ENCODE measurements at places on chromosomes 5 and 9.

DNA sequence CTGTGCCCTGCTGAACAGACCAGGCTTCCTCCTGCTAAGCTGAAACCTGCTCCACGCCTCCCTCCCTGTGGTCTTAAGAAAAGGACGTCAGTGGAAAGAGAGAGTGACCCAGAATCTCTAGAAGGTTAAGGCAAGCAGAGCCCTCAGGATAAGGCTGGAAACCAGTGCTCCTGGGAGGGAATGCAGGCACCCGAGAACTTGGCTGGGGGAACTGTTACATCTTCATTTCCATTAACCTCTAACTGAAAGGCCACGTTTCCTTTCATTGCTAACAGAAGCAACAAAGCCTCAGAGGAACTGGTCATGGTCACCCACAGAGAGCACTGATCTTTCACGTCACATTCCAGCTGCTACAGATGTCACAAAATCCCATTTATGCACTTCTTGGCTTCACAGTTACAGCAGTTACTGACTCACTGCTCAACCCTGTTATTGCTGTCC is 26.1 kb upstream of the AKNA start:
- no peak for DNase-seq
- H3K4me1 ChIP-seq: peaks cover 2% of the 10 kb centered on the region
- H3K27ac ChIP-seq: no peak overlapping the region
- peaks cover 2% of the 10 kb centered on the region for H3K36me3 ChIP-seq
- no peak overlapping the region for H3K4me3 ChIP-seq
- no peaks in the 10 kb centered on the region for H3K27me3 ChIP-seq

DNA sequence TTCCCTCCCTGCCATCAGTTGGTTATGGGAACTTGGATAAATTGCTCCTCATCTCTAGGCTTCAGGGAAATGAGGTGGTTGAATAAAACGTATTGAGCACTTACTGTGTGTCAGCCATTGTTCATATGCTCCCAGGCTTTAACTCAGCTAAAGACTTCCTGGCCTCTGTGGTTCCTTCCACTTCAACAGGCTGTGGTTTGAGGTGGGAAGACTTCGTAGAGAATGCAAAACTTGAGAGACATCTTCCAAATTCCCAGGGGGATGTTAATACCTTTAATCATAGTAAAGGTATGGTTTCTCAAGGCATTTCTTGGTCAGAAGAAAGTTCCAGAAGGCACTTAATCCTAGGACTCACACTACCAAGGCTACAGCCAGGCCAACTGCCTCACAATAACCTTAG is 1.5 kb upstream of the GPX3 start:
- peaks cover 6% of the 10 kb centered on the region for H3K27me3 ChIP-seq
- H3K27ac ChIP-seq: no peak overlapping the region
- H3K36me3 ChIP-seq: no peaks in the 10 kb centered on the region
- H3K4me3 ChIP-seq: no peak overlapping the region
- peaks cover 12% of the 10 kb centered on the region for H3K4me1 ChIP-seq
- DNase-seq: no peak

DNA sequence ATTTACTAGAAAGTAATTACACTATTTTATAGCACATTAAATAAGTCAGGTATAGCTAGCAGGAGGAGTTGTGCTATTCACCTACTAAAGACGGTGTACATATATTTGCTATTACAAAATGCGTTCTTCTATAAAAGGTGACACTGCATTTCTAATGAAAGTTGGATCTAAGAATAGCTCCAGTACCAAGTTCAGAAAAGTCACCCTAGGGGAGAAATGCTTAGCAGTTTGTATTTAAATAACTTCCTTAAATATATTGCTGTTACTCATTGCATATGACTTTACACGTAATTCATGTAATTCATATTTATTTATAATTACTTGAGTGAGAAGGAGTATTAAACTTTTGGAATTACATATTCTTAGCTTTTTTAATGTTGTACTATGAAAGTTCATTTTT is 7.0 kb upstream of the SUB1 start:
- no peak overlapping the region for H3K27ac ChIP-seq
- peaks cover 10% of the 10 kb centered on the region for H3K4me1 ChIP-seq
- no peak for DNase-seq
- no peak overlapping the region for H3K4me3 ChIP-seq
- H3K27me3 ChIP-seq: no peaks in the 10 kb centered on the region

GRCh38 chr9:136626066-136626725 is 36.5 kb upstream of the EGFL7 start:
- peaks cover 2% of the 10 kb centered on the region for H3K4me1 ChIP-seq
- no peaks in the 10 kb centered on the region for H3K36me3 ChIP-seq
- H3K27ac ChIP-seq: no peak overlapping the region
- no peak for DNase-seq

- no peaks in the 10 kb centered on the region for H3K27me3 ChIP-seq
- peaks cover 61% of the 10 kb centered on the region for H3K4me1 ChIP-seq
- DNase-seq: no peak
- H3K36me3 ChIP-seq: peaks cover 3% of the 10 kb centered on the region
- no peak overlapping the region for H3K4me3 ChIP-seq
Observed at GRCh38 chr9:130766927-130767307, 68.1 kb upstream of the ABL1 start.

GRCh38 chr5:174381241-174381640 is 335.7 kb downstream of the NSG2 start:
- H3K27ac ChIP-seq: no peak overlapping the region
- H3K4me3 ChIP-seq: no peak overlapping the region
- DNase-seq: no peak
- no peaks in the 10 kb centered on the region for H3K36me3 ChIP-seq
- no peaks in the 10 kb centered on the region for H3K4me1 ChIP-seq

- no peak overlapping the region for H3K27ac ChIP-seq
- H3K27me3 ChIP-seq: no peaks in the 10 kb centered on the region
- no peaks in the 10 kb centered on the region for H3K36me3 ChIP-seq
- DNase-seq: no peak
- H3K4me3 ChIP-seq: no peak overlapping the region
- no peaks in the 10 kb centered on the region for H3K4me1 ChIP-seq
Observed at GRCh38 chr5:119926301-119926700, 296.9 kb downstream of the FAM170A start.

DNA sequence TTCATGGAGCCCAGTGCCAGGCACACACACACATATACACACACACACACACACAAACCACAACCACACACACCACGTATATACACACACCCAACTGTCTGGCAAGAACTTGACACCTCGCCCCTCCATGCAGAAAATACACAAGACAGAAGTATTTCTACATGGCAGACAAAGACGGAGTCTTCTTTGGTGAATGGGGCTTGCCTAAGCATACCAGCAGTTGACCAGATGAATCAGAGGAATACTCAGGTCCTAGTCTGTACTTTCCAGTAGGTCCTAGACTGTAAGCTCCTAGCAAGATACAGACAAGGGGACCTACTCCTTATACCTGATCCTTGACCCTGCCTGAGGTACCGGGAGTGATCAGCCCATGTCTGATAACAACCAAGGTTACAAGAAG is 60.1 kb downstream of the SIL1 start:
- no peak overlapping the region for H3K27ac ChIP-seq
- H3K4me3 ChIP-seq: no peak overlapping the region
- no peaks in the 10 kb centered on the region for H3K27me3 ChIP-seq
- no peak for DNase-seq

DNA sequence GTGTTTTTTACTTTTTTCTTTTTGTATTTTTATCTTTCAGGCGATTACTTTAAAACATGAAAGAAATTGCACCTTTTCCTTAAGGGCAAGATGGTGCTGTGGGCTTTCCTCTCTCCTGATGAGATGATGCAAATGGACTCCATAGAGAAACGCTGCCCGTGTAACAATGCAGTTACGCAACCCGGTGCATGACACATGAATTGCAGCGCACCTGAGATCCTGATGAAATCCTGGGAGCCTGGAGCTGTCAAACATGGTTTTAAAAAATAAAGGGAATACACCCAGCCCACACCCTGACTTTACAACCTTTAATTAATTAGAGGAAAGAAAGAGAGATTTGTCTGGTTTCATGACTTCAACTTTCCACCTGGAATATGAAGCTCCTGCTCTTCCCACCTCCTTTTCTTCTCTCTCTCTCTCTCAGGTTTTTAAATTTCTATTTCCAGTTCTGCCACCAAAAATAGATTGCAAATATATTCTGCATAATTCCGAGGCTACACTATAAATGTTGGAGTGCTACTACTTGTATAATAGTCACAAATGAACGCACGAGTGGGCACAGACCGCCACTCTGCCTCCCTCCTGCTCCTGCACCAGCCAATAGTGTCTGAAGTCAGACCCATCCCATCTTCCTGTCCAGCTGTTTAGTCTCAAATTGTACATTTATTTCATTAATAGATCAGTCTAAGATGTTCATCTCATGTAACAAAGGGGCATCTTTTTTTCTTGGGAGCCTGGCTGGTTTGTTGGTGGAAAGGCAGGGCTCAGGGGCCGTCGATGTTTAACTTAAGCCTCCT is 179.1 kb downstream of the AUH start:
- H3K4me3 ChIP-seq: no peak overlapping the region
- H3K36me3 ChIP-seq: peaks cover 4% of the 10 kb centered on the region
- peaks cover 43% of the 10 kb centered on the region for H3K4me1 ChIP-seq
- no peak for DNase-seq
- no peak overlapping the region for H3K27ac ChIP-seq
- H3K27me3 ChIP-seq: no peaks in the 10 kb centered on the region

DNA sequence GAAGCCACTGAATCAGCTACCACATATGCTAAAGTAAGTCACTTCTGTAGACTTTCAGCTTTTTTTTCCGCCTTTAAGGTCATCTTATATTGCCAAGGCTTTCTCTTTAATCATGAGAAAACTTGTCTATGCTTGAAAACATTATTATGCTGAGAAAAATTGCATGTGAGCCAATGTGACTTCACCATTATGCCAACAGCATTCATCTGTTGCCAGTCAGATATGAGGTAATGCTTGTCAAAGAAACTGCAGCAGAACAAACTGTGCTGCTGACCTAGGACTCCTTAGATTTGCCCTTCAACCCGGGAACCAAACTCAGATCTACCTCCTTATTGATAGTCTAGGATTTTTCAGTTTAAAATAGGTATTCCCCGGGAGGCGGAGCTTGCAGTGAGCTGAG is 34.3 kb downstream of the SLC44A1 start:
- no peaks in the 10 kb centered on the region for H3K4me1 ChIP-seq
- DNase-seq: no peak
- H3K27ac ChIP-seq: no peak overlapping the region
- no peaks in the 10 kb centered on the region for H3K27me3 ChIP-seq

DNA sequence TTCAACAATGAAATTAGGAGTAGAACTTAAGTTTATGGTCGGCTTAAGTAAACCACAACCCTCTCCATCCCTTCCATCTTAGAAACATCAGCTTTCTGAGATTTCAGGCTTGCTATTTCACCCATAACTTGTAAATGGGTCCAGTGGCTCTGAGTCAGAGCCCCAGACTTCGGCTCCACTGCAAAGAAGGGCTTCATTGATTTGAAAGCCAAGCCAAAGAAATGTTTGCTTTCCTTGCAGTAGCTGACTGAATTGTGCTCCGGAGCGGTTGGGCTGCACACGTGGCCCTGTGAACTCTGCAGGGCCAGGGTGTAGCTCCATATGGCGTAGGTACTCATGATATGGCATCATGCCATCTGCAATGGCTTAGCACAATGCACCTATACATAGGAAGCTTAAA is 57.0 kb downstream of the NREP start:
- peaks cover 8% of the 10 kb centered on the region for H3K4me1 ChIP-seq
- no peak overlapping the region for H3K4me3 ChIP-seq
- no peaks in the 10 kb centered on the region for H3K36me3 ChIP-seq

DNA sequence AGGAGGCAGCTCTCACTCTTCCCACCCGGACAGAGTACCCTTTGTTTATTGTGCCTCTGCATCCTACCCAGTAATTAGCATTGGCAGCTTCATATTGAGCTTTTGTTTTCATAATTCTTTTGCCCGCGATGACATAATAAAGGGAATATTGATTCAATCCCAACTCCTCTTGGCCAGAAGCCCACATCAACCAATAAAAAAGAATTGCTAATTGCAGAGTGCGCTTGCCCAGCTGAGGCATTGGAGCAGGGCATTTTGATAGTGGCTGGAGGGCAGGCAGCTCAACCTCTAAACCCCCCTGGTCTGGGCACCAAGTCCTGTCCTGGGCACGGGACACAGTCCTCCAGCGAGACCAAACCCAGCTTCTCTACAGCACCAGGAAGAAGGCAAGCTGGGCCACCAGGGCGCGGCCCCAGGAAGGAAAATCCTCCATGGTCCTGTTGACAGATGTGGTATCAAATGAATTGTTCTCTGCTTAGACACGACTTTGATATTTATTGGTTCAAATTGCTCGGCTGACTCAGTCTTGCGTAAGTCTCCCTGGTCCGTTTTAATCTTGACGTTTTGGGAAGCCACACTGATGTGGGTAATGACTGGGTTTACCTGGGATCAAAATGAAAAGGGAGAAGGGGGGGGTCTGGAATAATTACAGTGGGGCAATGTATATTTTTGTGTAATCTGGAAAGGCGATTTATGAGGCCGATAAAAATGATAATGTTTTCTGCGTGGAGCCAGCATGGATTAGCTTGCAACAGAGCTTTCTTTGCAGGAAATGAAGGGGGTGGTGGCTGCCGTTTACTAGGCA is 220.7 kb upstream of the MSX2 start:
- H3K36me3 ChIP-seq: no peaks in the 10 kb centered on the region
- no peak overlapping the region for H3K27ac ChIP-seq
- no peak for DNase-seq

- DNase-seq: no peak
- H3K36me3 ChIP-seq: no peaks in the 10 kb centered on the region
- no peak overlapping the region for H3K27ac ChIP-seq
Observed at GRCh38 chr9:18331808-18332209, 142.1 kb upstream of the ADAMTSL1 start.

- H3K27me3 ChIP-seq: no peaks in the 10 kb centered on the region
- H3K4me1 ChIP-seq: peaks cover 6% of the 10 kb centered on the region
- DNase-seq: no peak
- no peak overlapping the region for H3K4me3 ChIP-seq
- H3K27ac ChIP-seq: no peak overlapping the region
Observed at GRCh38 chr9:78725503-78725902, 428.6 kb downstream of the PSAT1 start.

- no peaks in the 10 kb centered on the region for H3K27me3 ChIP-seq
- H3K4me1 ChIP-seq: no peaks in the 10 kb centered on the region
- H3K27ac ChIP-seq: no peak overlapping the region
- no peak for DNase-seq
- peaks cover 56% of the 10 kb centered on the region for H3K36me3 ChIP-seq
Observed at GRCh38 chr5:163475411-163475810, 15.0 kb downstream of the HMMR start.

DNA sequence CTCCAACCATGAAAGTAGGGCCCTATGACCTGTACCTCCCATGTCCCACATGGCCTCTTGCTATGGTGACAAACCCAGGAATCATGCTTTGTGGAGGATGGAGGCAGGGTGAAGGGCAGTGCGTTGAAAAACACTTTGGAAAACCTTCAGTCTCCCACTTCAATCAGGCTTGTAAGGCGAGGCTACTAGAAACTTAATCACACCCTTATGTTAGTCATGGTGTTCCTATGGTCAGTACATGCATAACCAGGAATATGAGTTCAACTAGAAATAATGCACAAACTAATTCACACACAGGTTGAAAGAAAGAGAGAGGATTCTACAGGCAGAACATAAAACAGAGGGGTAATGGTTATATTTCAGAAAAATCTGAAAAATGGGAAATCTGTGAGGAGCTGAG is 601.1 kb downstream of the KCTD16 start:
- no peaks in the 10 kb centered on the region for H3K36me3 ChIP-seq
- no peaks in the 10 kb centered on the region for H3K27me3 ChIP-seq
- no peak overlapping the region for H3K27ac ChIP-seq
- no peak for DNase-seq
- H3K4me3 ChIP-seq: no peak overlapping the region
- no peaks in the 10 kb centered on the region for H3K4me1 ChIP-seq
